ENCODE measurements at places on chromosomes 2 and 18. TPM values are rescaled to one million over a fixed set of nuclear protein-coding genes. Genes with fewer than 3 reads are reported as not detected.

DNA sequence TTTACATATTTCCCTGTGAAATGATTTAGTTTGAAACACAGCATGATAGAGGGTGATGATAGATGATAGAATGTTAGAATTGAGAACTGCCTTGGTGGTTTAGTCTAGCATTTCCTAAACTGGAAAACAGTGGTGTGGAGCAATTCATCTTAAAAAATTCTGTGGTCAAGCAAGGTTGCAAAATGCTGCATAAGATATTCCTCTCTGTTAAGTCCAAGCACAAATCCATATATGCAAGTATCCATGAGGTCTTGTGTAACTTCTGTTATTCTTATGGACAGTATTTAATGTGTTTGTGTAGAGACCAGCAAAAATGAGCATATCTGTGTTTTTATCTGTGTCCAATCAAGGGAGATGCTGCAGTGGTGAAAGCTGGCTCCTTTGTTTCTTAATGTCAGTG lies 30.0 kb downstream of the CPS1 start:
- no peak overlapping the region for H3K27ac ChIP-seq
- H3K36me3 ChIP-seq, result no peaks in the 10 kb centered on the region
- H3K4me3 ChIP-seq, result no peak overlapping the region
- DNase-seq, result no peak
- no peaks in the 10 kb centered on the region for H3K4me1 ChIP-seq

DNA sequence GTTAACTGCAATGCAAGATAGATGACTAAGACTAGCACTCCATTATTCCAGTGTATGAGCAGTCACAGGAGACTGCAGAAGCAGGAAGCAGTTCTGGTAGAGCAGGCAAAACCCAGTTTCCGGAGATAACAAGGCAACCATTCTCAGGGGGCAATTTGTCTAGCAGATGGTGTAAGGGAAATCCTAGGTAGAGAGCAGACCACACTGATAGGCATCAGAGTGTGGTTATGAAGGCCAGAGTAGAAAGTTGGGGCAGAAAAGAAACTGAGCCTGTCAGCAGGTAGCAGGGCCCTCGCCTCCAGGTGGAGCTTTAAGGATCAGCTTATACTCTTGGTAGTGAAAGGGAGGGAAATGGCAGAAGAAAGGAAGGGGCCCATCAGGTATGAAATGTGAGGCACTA lies 164.4 kb downstream of the PDE11A start:
- peak overlapping the region; percentile 40 for H3K27ac ChIP-seq
- DNase-seq, result no peak
- no peaks in the 10 kb centered on the region for H3K36me3 ChIP-seq
- peaks cover 2% of the 10 kb centered on the region for H3K27me3 ChIP-seq
- no peak overlapping the region for H3K4me3 ChIP-seq

DNA sequence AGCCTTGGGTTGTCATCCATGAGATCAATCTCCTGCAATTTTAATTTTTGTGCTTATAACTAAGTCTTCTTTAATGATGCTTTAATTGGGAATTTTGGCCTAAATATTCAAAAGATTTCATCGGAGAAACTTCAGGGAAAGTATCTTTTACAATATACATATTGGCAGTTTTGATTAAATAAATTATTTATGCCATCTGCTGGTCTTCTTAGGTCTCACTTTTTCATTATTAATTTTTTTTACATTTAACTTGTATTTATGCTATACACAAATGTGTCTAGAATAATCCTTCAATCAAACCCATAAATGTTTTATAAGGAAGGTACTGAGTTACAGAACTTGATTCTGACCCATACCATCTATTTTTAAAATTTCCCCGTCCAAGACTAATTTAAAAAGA lies 95.1 kb upstream of the XPO1 start:
- peaks cover 2% of the 10 kb centered on the region for H3K4me1 ChIP-seq
- no peaks in the 10 kb centered on the region for H3K36me3 ChIP-seq
- DNase-seq, result no peak
- no peak overlapping the region for H3K4me3 ChIP-seq
- H3K27me3 ChIP-seq, result peaks cover 2% of the 10 kb centered on the region

DNA sequence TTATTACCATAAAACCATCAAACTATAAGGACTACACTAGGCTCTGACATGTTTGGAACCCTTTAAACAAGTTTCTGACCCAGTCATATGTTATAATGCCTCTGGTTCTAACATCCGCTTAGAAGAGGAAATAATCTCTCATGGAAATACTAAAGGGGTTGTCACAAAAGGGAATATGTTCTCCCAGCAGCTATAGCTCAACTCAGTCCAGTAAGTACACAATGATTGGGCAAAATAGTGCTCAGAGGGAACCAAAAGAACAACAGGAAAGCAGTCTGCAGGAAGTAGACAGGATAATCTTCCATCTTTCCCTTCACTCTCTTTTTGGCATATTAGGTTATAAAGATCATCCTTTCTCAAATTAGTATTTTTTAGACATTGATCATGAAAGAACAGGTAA lies 4.3 kb downstream of the SRBD1 start:
- peaks cover 20% of the 10 kb centered on the region for H3K36me3 ChIP-seq
- no peak overlapping the region for H3K4me3 ChIP-seq
- no peak for DNase-seq
- H3K4me1 ChIP-seq, result peaks cover 20% of the 10 kb centered on the region
- no peaks in the 10 kb centered on the region for H3K27me3 ChIP-seq
- H3K27ac ChIP-seq, result no peak overlapping the region

DNA sequence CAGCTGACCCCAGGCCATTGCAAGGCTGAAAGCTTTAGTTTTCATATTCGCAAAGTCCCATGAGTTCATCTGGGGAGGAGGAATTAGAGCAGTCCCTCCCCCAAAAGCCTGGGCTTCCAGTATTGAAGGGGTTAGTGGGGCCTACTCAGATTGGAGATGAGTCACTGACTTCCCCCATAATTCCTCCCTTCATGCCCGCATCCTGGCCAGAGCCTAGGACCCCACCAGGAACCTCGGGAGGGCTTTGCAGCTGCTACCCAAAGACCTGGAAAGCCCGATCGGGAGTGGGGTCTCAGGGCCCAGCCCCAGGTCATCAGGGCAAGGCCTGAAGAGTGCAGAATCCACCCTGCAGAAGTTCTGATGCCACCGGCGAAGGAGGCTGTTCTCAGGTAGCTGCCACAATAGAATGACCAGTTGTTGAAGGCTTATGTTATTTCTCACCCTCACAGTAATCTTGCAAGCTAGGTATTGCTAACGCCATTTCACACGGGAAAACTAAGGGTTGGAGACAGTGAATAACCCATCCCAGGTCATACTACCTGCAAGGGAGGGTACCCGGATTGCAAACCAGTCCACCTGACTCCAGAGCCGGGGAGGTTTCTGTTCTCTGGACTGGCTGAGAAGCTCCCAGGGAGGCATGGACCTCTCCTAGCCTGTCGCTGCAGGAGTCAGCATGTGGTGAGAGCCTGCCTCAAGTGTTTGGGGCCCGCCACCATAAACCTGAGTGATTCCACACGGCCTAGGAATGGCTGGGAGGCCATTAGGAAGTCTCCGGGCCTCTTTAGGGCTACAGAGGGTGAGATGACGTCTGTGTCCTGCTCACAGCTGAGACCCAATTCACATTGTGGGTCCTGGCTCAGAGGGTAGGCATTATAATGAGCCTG lies 5.8 kb upstream of the ARID5A start:
- peaks cover 2% of the 10 kb centered on the region for H3K27me3 ChIP-seq
- H3K4me1 ChIP-seq, result peaks cover 50% of the 10 kb centered on the region
- no peaks in the 10 kb centered on the region for H3K36me3 ChIP-seq
- no peak for DNase-seq
- H3K4me3 ChIP-seq, result no peak overlapping the region

DNA sequence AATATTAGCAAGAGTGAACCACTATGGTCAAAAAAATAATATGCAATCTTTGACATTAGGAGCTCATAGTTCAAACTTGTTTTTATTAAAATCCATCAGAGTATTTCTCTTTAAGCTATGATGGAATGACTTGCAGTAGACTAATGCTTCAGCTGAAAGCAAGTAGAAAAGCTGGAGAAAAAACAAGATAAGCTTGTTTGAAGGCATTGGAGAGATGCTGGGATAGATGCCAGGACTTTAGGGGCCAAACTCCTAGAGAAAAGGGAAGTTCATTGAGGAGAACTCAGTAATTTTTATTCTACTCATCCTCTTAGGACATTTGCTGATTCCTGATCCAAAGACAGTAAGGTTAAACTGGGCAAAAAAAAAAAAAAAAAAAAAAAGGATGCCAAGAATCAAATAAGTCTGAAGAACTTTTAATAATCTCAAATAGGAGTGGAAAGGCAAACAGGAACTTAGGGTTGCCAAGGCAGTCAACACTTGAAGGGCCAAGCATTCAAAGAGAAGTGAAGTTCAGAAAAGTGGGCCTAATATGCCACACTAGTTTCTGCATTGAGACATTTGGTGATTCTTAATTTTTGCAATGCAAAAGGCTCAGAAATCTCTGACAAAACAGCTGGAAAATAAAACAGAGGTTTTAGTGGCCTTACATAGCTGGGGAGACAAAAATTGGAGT lies 19.7 kb upstream of the AFF3 start:
- H3K36me3 ChIP-seq, result no peaks in the 10 kb centered on the region
- H3K27me3 ChIP-seq, result peaks cover 2% of the 10 kb centered on the region
- DNase-seq, result no peak

GRCh38 chr2:28956890-28957289 lies 24.2 kb upstream of the TOGARAM2 start:
- no peaks in the 10 kb centered on the region for H3K27me3 ChIP-seq
- no peaks in the 10 kb centered on the region for H3K36me3 ChIP-seq
- no peak overlapping the region for H3K27ac ChIP-seq
- no peak for DNase-seq
- H3K4me1 ChIP-seq, result peaks cover 20% of the 10 kb centered on the region

GRCh38 chr18:54528942-54529376 lies 62.1 kb upstream of the DYNAP start:
- no peak overlapping the region for H3K4me3 ChIP-seq
- H3K36me3 ChIP-seq, result no peaks in the 10 kb centered on the region
- peaks cover 1% of the 10 kb centered on the region for H3K4me1 ChIP-seq
- DNase-seq, result no peak
- no peak overlapping the region for H3K27ac ChIP-seq

GRCh38 chr2:235472443-235472842 lies 21.4 kb upstream of the AGAP1 start:
- no peak overlapping the region for H3K4me3 ChIP-seq
- H3K36me3 ChIP-seq, result no peaks in the 10 kb centered on the region
- no peaks in the 10 kb centered on the region for H3K4me1 ChIP-seq
- no peak for DNase-seq
- no peaks in the 10 kb centered on the region for H3K27me3 ChIP-seq

DNA sequence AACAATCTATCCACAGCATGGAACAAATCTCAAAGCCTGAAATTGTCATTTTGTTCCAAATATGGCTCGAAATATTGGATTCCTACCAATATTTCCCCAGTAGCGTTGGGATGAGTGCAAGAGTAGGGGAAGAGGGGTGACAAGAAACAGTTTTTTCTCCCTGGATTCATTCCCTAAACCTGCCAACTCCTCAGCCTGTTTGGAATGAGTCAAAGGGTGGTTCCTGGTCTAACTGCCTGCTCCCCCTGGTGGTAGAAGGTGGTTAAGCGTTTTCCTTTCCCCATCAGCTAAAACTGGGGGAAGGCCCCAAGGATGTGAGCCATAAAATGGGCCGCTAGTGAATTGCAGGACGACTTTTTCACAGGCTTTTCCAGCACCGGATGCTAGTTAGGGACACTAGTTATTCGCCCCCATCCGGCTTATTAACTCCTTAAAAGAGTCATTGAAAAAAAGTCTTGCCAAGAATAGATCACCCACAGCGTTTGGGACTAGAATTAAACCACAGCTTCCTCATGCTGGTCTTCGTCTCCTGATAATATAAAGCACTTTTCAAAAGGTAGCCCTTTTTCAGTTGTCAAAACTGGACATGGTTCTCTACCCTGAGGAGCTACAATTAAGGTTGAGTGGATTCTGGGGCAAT lies 72.5 kb downstream of the DHRS9 start:
- peaks cover 1% of the 10 kb centered on the region for H3K4me1 ChIP-seq
- peak; percentile 34 for DNase-seq
- peaks cover 4% of the 10 kb centered on the region for H3K27me3 ChIP-seq
- no peak overlapping the region for H3K27ac ChIP-seq
- no peaks in the 10 kb centered on the region for H3K36me3 ChIP-seq

GRCh38 chr18:67301592-67301991 lies 214.9 kb downstream of the DSEL start:
- H3K27me3 ChIP-seq, result no peaks in the 10 kb centered on the region
- H3K27ac ChIP-seq, result peak overlapping the region; percentile 93
- peak overlapping the region; percentile 66 for H3K4me3 ChIP-seq
- no peak for DNase-seq
- peaks cover 17% of the 10 kb centered on the region for H3K36me3 ChIP-seq

DNA sequence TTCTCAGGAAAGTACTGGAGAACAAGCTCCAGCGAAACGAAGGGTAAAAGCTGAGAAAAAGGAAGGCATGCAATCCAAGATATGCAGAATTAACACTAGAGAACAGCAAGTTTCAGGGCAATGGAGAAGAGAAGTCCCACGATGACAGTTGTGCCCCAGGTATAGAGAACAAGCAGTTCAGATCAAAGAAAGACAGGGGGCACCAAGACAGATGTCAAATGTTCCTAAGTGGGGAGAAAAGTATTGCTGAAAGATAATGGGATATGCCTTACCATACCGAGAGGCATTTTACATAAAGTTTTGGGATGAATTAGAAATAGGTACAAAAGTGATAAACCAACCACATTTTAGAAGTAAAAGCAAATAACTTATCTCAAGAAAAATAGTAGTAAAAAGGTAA lies 79.1 kb upstream of the UBE2E3 start:
- no peaks in the 10 kb centered on the region for H3K4me1 ChIP-seq
- no peak overlapping the region for H3K27ac ChIP-seq
- no peak overlapping the region for H3K4me3 ChIP-seq
- H3K27me3 ChIP-seq, result peaks cover 20% of the 10 kb centered on the region
- H3K36me3 ChIP-seq, result no peaks in the 10 kb centered on the region
- DNase-seq, result no peak

DNA sequence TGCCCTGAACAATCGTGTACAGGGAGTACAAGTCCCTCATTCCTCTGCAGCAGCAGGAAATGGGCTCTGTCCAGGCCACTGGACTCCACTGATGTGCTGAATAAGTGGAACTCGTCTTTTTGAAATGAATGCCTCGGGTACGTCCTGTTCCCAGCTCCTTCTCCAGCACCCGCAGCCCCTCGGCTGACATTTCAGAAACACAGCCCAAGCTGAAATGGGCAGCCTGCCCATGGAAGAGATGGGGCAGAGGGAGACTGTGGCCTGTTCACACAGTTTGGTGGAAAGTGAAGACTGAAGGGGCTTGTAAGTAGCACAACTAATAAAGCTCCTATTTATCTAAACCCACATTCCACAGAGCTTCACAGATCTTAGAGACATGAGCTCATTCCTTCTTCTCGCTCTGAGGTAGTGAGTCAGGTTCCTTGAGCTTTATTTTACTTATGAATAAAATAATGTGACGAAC lies 498.6 kb downstream of the TXNL1 start:
- H3K4me1 ChIP-seq, result no peaks in the 10 kb centered on the region
- no peak overlapping the region for H3K27ac ChIP-seq
- no peaks in the 10 kb centered on the region for H3K27me3 ChIP-seq
- H3K4me3 ChIP-seq, result no peak overlapping the region

- H3K4me3 ChIP-seq, result no peak overlapping the region
- no peak overlapping the region for H3K27ac ChIP-seq
Observed at GRCh38 chr2:156397229-156397628, 39.0 kb upstream of the GPD2 start.

The RAB17 gene
- not detected for total RNA-seq

The LIPG gene
- total RNA-seq, result 0.09 TPM

The FZD7 gene
- 0.82 TPM for total RNA-seq

The SLC35F6 gene
- total RNA-seq, result 19.7 TPM

The LYPD6 gene
- total RNA-seq, result not detected

All from activated naive CD8-positive, alpha-beta T cell treated with anti-CD3 and anti-CD28 coated beads, Interleukin-2, amount 10 ng/mL, durations not matched to agents 7 days and 5 days (primary cell).